ENCODE measurements at places on chromosomes 11 and 22.

GRCh38 chr11:17810041-17810440, 75.5 kb downstream of the KCNC1 start:
- DNase-seq = no peak

GRCh38 chr11:18371279-18371678, 23.1 kb upstream of the LDHA start:
- DNase-seq = no peak

DNA sequence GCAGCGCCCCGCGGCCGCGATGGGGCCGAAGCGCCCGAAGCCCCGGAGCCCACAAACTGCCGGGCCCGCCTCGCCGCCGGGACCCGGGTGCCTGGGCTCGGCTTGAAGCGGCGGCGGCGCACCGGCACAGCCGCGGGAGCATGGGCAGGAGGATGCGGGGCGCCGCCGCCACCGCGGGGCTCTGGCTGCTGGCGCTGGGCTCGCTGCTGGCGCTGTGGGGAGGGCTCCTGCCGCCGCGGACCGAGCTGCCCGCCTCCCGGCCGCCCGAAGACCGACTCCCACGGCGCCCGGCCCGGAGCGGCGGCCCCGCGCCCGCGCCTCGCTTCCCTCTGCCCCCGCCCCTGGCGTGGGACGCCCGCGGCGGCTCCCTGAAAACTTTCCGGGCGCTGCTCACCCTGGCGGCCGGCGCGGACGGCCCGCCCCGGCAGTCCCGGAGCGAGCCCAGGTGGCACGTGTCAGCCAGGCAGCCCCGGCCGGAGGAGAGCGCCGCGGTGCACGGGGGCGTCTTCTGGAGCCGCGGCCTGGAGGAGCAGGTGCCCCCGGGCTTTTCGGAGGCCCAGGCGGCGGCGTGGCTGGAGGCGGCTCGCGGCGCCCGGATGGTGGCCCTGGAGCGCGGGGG, 346 bp downstream of the FJX1 start:
- no peak for DNase-seq

GRCh38 chr22:32706149-32706548, 95.4 kb upstream of the TIMP3 start:
- no peak for DNase-seq

DNA sequence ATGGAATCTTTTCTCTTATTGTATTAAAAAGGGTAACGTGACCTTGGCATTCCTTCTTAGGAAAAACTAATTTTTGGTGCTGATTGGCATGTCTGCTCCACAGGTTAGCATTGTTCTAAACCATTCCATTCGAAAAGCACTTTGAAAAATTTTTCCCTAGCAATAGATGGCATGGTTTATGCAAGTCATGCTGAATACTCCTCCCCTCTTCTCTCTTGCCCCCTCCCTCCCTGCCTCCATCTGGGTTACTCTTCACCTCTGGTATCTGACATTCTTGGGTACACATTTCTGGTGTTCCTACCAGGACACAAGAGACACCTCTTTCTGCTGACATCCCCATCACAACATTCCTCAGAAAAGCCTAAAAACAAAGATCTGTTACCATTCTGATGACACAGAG, 1.5 kb upstream of the SLC22A25 start:
- no peak for DNase-seq

- no peak for DNase-seq
Measured at GRCh38 chr11:1011320-1011698, 25.2 kb downstream of the MUC6 start.

GRCh38 chr22:46001046-46001425, 24.1 kb upstream of the WNT7B start:
- DNase-seq = no peak

DNA sequence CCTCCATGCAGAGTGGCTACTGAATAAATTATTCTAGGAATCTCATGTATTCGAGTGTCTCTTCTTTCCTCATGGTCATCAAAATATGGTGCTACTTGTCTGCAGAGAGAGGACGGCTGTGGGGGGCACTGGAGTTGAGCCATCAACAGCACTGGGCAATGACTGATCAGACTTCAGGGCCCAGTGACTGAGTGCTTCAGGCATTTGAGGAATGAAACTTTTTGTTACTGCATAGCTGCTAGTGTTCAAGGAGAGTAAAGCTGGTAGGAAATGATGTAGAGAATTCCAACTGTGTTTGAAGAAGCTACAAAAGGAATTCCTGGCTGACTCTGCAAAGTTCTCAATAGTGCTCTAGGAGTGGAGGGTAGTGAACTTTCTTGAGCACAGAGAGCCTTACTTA, 277.7 kb downstream of the CADM1 start:
- DNase-seq = no peak

DNA sequence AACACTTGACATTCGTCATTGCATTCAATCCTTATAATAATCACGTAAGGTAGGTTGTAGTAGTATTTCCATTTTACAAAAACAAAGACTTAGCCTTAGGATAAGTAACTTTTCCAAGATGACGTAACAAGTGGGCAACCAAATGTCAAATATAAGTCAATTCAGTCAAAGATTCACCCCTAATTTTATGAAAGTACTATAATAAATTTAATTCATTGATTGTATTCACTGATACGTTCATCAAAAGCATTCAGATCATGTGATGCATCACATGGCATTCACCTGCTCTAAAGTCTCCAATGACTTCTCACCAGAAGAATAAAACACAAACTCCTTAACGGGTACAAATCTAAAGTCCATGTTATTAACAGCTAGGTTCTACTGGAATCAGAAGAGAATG, 2.1 kb downstream of the KIF18A start:
- no peak for DNase-seq

DNA sequence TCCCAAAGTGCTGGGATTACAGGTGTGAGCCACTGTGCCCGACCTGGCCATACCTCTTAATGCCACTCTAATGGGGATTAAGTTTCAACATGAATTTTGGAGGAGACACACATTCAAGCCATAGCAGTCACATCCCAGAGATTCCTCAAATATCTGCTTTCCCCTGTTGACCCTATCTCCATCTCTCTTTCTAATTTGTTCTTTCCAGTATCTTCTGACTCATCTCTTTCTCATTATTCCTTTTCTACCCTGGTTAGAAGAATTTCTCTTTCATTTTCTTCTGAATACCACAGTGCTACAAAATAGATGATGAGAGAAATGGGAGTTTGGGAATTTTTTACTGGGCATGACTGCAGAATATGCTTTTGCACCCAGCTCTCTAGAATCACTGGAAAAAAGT, 5.1 kb downstream of the OR10V1 start:
- no peak for DNase-seq

- no peak for DNase-seq
Measured at GRCh38 chr11:120869516-120870011, 154.3 kb upstream of the TBCEL start.

GRCh38 chr22:17633217-17633997, 4.9 kb upstream of the ATP6V1E1 start:
- DNase-seq = no peak

DNA sequence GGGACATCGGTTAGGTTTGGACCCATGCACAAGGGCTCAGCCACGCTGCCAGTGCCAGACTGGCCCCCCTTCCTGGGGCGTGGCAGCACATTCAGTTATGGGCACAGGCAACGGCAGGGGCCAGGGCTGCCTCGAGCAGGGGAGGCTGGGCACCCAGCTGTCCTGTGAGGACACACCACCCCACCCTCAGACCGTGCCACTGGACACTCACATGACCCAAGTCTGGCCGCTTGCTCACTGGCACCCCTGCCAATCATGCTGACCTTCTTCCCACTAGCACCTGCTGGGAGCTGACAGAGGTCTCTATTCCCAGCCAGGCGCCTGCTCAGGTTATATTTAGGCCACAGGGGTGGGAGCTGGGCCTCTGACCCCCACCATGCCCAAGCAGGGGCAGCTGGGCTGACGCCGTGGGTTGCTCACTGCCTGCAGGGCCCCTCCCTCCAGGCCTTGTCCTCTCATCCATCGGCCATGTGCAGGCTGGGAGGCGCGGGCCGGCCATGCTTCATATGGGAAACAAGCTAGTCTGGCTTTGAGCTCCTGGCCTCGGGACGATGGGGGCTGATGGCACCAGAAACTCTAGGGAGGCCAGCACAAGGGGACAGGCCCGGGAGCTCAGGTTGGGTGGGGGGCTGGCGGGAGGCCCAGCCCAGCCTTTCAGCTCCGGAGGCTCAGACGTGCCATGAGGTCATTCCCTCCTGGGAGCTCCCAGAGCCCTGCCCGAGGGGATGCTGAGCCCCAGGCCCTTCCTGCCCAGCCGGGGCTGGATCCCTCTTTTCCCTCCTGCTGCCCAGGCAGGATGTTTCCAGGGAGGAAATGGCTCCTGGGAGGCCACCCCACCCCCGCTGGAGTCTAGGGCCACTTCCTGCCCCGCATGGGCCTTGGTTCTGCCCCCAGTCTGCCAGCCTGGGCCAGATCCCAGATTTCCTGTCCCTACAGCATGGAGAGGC, 15.2 kb upstream of the TBX1 start:
- no peak for DNase-seq

- no peak for DNase-seq
Measured at GRCh38 chr11:43923406-43924111, 18.9 kb upstream of the C11orf96 start.

GRCh38 chr11:28701760-28702449, 593.7 kb downstream of the METTL15 start:
- no peak for DNase-seq

GRCh38 chr11:12259956-12260355, 117.4 kb upstream of the PARVA start:
- DNase-seq = no peak

DNA sequence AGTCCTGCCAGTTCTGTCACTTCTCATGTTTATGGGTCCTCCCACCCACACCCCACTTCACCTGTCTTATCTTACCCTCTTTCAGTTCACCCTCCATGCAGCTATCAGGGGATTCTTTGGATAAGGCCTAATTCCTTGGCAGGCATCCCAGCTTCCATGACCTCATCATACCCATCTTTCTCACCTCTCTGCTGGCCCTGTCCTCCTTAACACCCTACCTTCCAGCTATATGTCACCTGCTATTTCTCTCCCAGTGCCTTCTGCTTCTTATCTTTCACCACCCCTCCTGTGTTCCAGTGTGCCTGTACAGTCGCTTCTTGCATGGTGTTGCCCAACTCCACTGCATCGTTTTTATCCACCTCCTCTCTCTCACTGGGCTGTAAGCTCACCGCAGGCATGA, 28.3 kb downstream of the SNU13 start:
- no peak for DNase-seq

Measured in stimulated activated CD8-positive, alpha-beta memory T cell treated with anti-CD3 and anti-CD28 coated beads, Interleukin-7, amount 100 ng/mL, for 48 hours (primary cell).